ENCODE measurements at places on chromosomes 3 and 15.
A peak's percentile ranks its signal among the peaks of the same experiment; 100 is the strongest.

DNA sequence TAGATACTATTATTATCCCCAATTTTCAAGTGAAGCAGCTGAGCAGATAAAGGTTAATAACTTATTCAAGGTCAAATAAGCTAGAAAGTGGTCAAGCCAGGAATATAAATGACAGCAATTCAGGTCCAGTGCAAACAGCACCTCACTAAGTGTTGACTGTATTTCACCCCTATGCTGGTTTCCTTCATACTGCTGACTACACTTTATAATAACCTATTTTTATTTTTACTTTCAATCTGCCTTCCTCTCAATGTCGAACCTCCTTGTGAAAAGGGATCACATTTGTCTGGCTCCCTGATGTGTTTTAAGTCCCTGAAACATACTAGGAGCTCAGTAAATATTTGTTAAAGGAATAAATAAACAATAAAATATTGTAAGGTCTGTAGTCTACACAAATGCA lies 146.1 kb downstream of the NAALADL2 start:
- no peak for DNase-seq

DNA sequence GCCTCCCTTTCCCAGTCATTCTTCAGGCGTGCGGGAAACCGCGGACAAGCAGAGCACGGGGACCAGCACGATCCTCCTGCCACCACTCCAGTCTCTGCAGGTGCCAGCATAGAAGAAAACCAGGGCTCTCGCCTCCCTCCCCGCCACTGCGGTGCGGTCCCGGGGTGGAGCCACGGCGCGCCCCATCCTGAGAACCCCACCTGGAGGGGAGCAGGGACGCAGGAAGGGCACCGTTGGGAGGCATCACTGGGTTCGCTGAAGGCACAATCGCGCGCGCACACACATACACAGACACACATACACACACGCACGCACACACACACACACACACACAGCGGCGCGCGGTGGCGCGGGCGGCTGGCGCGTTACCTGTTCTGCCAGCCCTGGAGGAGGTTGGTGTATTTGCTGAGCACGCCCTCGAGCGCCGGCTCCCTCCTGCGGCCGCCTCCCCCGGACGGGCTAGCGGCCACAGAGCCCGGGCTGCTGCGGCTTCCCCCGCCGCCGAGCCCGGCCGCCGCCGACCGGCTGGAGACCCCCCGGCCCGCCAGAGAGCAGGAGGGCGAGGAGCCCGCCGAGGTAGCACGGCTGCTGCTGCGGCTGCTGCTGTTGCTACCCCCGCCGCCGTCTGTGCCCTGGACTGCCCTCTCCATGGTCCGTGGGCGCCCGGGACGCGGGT lies 394 bp downstream of the OSBPL10 start:
- DNase-seq = peak; percentile 10

DNA sequence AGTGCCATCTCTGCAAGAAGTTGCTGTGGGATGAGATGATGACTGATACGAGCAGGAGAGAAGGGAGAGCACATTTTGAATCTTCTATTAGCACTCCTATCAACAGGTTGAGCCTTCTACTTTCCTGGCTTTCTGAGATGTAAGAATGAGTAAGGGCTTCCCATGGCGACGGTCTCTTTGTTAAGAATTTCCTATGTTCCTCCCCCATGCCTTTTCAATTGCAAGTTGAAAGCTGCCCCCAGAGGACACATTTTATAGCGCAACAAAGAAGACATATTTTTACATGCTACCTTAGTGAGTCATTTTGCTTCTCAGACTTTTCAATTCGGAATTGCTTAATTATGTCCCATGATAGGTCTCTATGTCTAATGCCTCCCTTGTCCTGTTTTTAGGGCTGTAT lies 71.3 kb upstream of the LRTM1 start:
- DNase-seq = no peak

DNA sequence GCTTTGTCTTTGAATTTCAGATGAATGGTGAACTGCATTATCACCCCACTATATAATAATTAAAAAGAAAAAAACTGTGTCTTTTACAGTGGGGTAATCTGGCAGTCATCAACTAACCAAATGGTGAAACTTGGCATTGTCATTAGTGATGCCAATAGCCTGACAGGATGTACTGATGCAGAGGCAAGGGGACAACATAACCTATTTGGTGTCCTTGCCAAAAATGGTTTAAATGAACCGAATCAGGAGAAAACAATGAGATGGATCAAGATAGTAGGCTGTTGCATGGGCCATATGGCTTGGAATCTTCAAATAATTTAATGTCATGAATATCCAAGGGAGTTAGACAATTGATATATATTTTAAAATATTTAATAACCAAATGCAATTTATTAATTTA lies 738.7 kb downstream of the FHIT start:
- DNase-seq = no peak

- no peak for DNase-seq
Observed at GRCh38 chr3:47441796-47442551, 33.8 kb downstream of the SCAP start.

- DNase-seq = no peak
Observed at GRCh38 chr3:180563406-180563805, 38.6 kb upstream of the TTC14 start.

- no peak for DNase-seq
Observed at GRCh38 chr3:102484-102883, 94.1 kb upstream of the CHL1 start.

DNA sequence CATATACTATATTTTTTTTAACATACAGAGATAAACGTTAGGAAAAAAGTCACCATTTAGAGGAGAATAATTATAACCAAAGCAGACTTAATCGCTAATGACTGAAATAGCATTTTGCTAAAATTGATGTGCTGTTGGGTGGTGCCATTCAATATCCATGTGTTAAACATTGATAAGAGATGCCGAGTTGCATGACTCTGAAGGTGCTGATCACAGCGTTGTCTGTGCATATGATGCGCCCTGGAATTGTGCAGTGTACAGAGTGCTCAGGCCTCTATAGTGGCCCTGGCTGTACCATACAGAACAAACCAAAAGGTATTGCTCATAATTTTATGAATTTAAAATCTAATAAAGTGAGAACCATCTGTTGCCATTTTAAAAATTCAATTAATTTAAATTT lies 168.3 kb downstream of the MEIS2 start:
- no peak for DNase-seq

GRCh38 chr3:156704370-156705036 lies 30.1 kb downstream of the TIPARP start:
- no peak for DNase-seq

GRCh38 chr3:176661432-176661964 lies 535.8 kb downstream of the TBL1XR1 start:
- DNase-seq = no peak

DNA sequence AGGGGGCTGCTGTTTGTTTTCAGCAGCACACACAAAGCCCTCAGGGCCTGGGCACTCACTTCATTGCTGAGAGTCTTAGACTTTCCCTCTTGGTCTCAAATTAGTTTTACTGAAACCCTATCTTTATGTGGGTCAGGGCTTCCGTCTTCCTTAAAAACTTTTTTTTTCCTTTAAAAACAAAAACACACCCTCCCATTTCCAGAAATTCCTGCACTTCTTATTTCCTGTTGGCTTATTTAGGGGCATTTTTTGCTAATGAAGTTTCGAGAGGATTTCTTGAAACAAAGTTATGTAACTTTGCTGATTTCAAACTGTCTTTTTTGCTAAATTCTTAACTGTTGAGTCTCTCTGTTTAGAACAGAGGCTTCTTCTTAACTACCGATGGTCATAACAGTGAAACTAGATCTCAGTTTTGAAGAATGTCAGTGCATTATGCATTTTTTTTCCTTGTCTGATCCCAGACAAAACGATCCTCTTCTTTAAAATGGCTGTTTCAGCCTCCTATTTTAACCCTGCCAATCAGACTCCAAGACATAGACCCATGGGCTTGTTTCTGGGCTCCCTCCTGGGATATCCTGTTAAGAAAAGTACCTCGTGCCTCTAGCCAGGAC lies 23.3 kb downstream of the ANAPC13 start:
- no peak for DNase-seq

- no peak for DNase-seq
Observed at GRCh38 chr15:63749330-63749942, 84.3 kb downstream of the HERC1 start.

- DNase-seq = no peak
Observed at GRCh38 chr3:149316437-149316836, 17.0 kb downstream of the TM4SF18 start.

GRCh38 chr3:62970648-62971047 lies 95.4 kb upstream of the CADPS start:
- no peak for DNase-seq

- no peak for DNase-seq
Observed at GRCh38 chr3:189841473-189842205, 210.4 kb downstream of the TP63 start.

GRCh38 chr15:69893863-69894262 lies 203.9 kb downstream of the TLE3 start:
- no peak for DNase-seq

DNA sequence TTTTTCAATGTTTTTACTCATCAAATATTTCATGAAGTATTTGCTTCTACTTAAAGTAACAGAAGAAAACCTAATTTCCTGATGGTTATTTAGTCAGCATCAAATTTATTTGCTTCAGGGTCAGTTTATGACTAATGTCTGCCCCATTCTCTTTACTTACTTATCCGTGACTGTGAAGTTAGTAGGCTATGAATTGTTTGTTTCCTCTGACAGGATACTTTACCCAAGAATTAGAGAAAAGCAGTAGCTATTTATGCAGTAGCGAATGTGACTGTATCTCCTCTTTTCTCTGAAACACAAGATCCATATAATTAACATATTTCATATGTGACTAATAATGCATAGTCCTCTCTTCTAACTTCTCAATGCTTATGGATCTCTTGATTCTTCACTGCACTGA lies 329.9 kb upstream of the ROBO1 start:
- no peak for DNase-seq

DNA sequence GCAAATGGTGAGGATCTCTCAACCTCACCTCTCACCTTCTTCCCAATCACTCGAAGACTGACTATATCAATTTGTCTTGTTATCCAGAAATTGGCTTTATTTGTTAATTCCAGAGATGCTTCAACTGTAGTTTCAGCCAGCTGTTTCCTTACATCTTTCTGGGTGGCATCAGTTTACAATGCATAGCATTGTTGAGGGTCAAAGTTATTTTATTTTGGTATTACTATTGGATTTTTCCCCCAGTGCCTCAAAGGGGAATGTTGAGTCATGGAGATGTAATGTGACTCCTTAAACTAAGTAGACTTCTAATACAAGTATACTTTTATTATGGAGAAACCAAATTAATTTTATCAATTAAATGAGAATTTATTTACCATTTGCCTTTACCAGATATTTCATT lies 351.6 kb downstream of the TIGIT start:
- no peak for DNase-seq

DNA sequence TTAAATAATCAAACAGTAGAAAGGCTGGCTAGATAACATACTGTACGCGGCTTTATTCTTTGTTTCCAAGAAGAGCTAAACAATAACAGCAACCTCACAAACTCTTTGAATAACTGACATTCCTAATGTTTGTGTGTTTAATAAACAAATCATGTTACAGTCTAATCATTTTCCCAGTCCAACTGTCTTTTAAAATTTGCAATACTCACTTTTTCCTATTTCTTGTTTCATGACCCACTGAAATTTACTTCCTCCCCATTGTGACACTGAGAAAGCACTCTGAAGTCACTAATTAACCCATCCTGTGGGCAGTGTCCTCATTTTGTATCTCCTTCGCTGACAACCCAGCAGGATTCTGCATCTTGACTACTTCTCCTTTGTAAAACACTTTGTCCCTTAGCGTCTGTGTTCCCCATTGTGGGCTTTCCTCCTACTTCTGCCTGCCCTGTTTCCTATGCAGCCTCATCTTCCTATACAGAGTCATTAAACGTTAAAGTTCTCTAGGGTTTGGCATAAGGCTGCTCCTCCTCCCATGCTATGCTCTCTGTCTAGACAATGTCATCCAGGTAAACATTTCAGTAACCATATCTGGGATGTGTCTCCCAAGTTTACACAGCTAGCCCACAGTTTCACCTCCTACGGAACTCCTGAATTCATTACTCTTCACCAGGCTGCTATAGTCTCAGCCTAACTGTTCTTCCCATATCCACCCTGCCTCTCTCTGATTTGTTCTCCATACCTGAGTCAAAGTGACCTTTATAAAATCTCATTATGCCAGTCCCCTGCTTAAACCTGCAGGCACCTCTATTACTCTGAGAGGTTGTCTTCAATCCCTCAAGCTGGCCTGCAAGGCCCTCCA lies 148.9 kb downstream of the GREM1 start:
- DNase-seq = no peak

DNA sequence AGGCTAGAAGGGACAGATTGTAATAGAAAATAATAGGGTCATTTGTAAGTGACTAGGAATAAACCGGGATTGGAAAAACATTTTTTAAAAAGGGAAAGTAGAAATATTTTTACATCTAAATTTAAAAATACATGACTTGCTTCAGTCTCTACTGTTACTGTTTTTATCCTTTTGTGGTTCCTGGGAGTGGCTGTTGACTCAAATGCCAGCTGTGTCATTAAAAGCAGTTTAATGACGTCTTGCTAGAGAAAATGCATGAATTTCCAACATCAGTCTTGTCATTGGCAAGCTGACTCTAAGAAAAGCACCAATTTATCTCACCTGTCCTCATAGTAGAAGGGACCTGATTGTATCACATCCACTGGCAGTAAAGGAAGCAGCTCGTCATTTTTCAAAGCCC lies 16.7 kb upstream of the LCMT2 start:
- no peak for DNase-seq

- DNase-seq = no peak
Observed at GRCh38 chr15:78082106-78082742, 4.7 kb upstream of the TBC1D2B start.

- DNase-seq = no peak
Observed at GRCh38 chr15:96311956-96312294, 18.6 kb upstream of the NR2F2 start.

DNA sequence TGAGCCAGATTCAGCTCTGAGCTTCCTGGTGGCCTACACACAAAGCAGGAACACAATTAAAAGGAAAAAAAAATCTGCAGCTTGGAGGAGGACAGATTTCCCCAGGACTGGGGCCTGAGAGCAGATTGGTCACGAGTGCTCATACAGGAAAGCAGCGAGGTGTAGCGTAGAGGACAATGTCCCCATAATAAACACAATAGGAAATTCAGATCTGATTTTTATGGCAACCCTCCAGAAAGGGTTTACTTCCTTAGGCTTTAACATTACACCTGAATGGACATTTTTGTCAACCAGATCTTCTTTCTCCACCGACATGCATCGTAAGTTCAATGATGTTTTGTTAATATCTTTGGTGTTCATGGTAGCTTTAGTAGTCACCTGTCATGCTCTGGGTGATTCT lies 23.3 kb downstream of the SLC6A20 start:
- no peak for DNase-seq

GRCh38 chr3:26825454-26825853 lies 202.9 kb downstream of the LRRC3B start:
- DNase-seq = no peak

DNA sequence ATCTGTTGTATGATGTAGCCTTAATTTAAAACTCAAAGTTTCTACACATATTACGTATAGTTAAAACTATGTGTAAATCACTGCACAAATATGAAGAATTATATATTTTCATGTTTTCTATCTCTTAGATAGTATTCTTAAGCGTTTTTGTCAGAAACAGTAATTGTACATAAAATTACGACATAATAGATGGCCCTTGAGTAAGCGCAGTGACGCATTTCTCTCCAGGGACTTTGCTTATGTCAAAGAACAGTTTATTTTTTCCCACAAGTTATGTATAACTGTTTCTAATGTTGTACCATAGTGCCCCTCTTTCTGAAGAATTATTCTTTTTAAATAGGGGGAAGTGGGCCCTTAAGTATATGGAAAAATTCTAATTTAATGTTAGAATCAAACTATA lies 934.0 kb downstream of the VGLL3 start:
- DNase-seq = no peak

All from NCI-H1092 (cell line).